ENCODE measurements at places on chromosomes 13 and 19. TPM values are rescaled to one million over a fixed set of nuclear protein-coding genes. Genes with fewer than 3 reads are reported as not detected.

Gene HRC
- total RNA-seq, result not detected

Gene ITGBL1
- 76.6 TPM for total RNA-seq

Gene KLK10
- not detected for total RNA-seq

Gene CERS1
- total RNA-seq, result 0.58 TPM

Gene CGB2
- not detected for total RNA-seq

Gene LILRA1
- not detected for total RNA-seq

Gene TNFSF9
- total RNA-seq, result 1.2 TPM

Gene NKG7
- not detected for total RNA-seq

Gene ATP13A1
- 41.8 TPM for total RNA-seq

Gene RNF113B
- not detected for total RNA-seq

Gene TLE2
- total RNA-seq, result 1.9 TPM

Gene CPT1C
- 35.7 TPM for total RNA-seq

Gene PGLYRP2
- total RNA-seq, result not detected

Gene MCEMP1
- not detected for total RNA-seq

Gene TNFSF13B
- 2.3 TPM for total RNA-seq

Gene GET3
- total RNA-seq, result 142 TPM

Gene SACS
- 30.6 TPM for total RNA-seq

Gene C5AR2
- total RNA-seq, result 0.18 TPM

Gene PCP2
- not detected for total RNA-seq

Gene NCAN
- total RNA-seq, result not detected
